Psoas muscle (tissue), 8 donors: ENCODE measurements at places on chromosomes 4 and X. TPM values are rescaled to one million over a fixed set of nuclear protein-coding genes. Genes with fewer than 3 reads are reported as not detected.

GRCh38 chrX:150060406-150060805, 122.1 kb upstream of the EOLA2 start:
- DNase-seq, result no peak

GRCh38 chr4:100188829-100189228, 1.4 kb downstream of the DDIT4L start:
- DNase-seq, result peak; percentile 41

- no peak for DNase-seq
Observed at GRCh38 chr4:13888112-13888511, 260.6 kb upstream of the BOD1L1 start.

DNA sequence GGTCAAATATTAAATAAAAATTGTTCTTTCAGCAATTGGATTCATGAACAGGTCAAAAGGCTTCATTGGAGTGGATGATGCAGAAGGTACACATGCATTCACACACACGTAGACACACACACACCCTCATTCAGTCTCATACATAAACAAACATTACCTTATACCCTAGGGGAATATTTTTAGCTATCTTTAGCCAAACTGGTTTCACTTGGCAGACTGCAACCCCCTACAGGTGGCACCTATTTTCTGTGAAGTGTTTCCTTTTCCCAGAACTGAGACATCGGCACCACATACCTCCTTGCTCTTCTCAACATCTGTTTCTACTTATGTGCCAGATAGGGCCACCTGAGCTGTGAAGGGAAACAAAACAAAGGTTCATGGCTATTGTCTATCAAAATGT, 18.5 kb upstream of the KDR start:
- no peak for DNase-seq

DNA sequence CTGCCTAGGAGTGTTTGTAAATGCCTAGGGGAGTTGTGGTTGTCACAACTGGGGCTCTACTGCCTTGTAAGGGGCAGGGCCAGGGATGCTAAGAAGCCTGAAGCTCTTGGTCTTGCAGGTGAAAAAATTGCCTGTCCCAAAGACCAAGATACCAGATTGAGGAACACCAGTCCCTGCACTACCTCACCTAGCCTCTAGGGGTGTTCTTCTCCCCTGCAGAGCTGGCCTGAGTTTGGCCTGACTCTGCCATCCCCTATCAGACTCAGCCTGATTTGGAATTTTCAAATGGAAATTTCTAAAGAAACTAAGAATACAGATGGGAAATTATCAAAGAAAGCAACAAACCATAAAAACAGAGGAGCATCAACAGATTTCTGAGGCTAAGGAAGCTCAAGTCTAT, 90.4 kb downstream of the ZC4H2 start:
- no peak for DNase-seq

GLOD5 gene
- total RNA-seq, result not detected

GRCh38 chrX:37608156-37608555, 36.7 kb downstream of the LANCL3 start:
- DNase-seq, result no peak

DACH2 gene
- not detected for total RNA-seq

DNA sequence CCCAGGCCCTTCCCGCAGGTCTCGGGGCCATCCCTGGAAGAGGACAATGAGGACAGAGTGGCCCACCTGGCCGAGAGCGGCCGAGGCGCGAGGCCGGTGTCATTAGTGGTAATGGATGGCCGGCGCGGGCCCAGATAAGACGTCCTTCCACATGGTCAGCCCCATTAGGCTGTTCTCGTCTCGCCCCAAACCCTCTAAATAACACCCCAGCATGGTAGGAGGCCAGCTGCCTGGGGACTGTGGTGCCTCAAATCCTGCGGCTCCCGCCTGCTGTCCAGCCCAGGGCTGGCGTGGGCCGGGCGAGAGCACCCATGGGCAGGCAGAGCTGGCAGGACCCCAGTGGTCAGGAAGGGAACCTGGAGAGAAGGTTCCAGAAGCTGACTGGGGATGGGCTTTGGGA, 121.7 kb downstream of the FAM53A start:
- DNase-seq, result no peak

DNA sequence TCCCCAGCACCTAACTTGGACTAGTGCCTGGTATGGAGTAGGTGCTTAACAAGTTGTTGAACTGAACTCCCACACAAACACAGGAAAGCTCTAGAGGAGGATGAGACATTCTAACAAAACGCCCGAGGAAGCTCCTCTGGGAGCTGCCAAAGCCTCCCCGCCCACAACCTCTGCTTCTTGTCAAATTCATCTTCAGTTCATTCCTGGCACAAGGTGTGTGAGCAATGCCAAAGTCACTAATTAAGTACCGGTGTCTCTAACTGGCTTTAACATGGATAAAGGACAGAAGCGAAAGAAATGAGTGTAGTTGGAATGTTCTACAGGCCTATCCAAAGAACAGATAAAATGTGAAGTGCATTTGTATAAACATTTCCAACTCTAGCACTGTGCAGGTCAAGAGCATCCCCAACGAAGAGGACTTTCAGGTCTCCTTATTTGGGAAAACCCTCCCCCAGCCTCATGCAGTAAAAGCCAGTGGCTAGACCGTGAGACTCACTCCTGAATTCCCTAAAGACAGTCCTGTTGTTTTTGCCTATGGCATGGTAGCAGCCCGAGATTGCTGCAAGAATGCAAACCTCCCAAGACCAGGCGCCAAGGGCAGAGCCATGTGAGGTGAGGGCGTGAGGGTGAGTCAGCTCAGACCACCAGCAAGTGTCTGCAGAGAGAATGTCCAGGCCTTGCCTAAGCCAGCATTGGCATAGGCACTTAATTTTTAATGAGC, 72.2 kb upstream of the KLF3 start:
- DNase-seq, result no peak

DNA sequence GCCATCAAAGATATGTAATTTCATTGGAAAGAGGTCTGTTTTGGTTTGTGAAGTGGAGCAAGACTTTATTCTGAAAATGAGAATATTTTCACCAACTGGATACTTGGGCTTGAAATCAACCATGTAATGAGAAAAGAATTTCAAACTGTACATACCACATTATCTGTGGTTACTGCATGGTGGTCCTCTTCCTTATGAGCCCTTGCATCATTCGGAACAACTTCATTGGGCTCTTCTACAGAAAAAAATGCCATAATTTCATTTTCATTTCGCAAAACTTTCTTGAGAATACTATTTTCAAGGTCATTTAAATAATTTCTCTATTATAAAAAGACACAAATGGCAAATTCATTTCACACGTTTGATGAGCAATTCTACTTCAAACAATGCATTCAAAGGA, 148.6 kb upstream of the RPS6KA6 start:
- DNase-seq, result no peak

JAKMIP1 gene
- not detected for total RNA-seq

GRCh38 chr4:117084866-117085701, at the start of gene TRAM1L1:
TSS of gene TRAM1L1 (minus strand) at chr4:117085576. CDS start at chr4:117085393, 183 bp downstream.
- DNase-seq, result peak; percentile 64

PCDH7 gene
- total RNA-seq, result 1.6 TPM

DNA sequence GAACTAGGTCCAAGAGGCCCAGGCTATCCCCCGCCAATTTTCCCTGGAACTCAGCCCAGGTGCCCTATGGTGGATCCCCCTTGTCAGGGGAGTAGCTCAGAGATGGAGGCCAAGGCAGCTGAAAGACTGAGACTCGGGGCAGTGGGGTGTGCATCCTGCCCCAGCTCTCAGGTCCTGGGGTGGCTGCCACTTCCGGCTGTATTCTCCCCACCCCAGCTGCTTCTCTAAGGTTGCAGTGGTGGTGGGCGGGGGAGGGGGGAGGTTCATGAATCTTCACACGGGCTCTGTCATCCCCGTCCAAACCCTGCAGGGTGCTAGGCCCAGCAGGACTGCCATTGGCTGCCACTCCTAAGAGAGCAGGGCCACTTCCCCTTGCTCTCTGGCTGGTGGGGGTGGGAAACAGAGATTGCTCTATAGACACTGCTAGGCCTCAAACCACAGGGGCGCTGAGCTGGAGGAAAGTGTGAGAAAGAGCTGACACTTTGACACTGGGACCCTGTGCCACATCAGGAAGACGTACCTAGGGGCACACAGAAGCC, 1.5 kb downstream of the SASH3 start:
- peak; percentile 58 for DNase-seq

MAGEA4 gene
- total RNA-seq, result not detected

DNA sequence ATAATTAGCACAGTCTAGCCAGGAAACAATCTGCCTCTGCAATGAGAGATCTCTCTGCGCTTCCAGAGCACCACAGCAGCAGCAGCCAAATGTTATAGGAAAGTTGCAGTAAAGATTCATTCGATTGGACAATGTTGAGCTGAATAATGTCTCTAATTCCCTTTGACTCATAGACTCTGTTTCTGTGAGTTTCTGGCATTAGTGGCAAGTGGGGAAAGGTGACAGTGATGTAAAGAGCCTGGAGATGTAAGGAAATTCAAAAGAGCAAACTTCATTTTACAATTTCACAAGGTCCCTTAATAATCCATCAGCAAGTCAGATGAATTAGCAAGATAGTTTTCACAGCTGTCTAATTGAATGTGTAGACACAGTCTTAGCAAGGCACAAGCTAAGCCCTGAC, 184.4 kb downstream of the VEGFC start:
- DNase-seq, result no peak

DNA sequence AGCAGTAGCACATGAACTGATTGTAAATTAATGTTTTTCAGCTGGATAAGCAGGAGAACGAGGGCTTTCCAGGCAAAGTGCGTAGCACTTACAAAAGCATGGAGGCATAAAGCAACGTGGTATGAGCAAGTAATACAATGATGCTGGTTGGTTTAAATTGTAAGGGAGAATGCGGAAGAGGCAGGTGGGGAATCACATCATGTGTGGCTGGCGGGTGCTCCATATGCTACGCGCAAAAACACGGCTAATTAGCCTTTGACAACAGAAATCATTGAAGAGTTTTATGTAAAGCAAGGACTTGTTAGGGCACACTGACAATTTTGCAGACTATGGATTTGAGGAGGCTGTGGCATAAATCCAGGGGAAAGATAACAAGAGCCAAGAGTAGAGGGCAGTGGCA, 14.6 kb downstream of the SYTL4 start:
- DNase-seq, result no peak

- DNase-seq, result no peak
Observed at GRCh38 chr4:92182736-92183407, 120.9 kb upstream of the GRID2 start.

TMEM47 gene
- 17.3 TPM for total RNA-seq

DNA sequence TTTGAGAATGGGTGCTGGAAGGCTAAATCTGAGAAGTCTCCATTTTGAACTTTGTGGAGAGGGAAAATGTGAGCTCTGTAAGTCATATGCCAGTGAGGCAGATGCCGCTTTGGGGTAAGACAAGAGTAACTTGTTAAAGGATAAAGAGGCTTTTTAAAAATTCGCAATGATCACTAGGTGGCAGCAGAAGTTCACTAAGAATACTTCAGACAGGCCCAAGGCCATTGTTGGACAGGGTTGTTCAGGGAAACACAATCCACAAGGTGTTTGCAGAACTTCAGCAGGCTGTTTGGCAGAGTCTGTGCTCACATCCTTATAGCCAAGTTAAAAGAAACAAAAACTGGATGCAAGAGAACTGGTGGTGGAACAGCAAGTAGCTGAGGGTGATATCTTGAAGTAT, 13.7 kb upstream of the PIGA start:
- DNase-seq, result no peak

- no peak for DNase-seq
Observed at GRCh38 chrX:72540318-72540717, 32.3 kb downstream of the HDAC8 start.

- DNase-seq, result no peak
Observed at GRCh38 chr4:110867251-110867960, 244.5 kb upstream of the PITX2 start.

MND1 gene
- not detected for total RNA-seq

- no peak for DNase-seq
Observed at GRCh38 chr4:11799196-11799595, 370.5 kb upstream of the HS3ST1 start.

- DNase-seq, result no peak
Observed at GRCh38 chrX:51520393-51520792, 24.0 kb upstream of the NUDT11 start.

PRKG2 gene
- 0.28 TPM for total RNA-seq

DNA sequence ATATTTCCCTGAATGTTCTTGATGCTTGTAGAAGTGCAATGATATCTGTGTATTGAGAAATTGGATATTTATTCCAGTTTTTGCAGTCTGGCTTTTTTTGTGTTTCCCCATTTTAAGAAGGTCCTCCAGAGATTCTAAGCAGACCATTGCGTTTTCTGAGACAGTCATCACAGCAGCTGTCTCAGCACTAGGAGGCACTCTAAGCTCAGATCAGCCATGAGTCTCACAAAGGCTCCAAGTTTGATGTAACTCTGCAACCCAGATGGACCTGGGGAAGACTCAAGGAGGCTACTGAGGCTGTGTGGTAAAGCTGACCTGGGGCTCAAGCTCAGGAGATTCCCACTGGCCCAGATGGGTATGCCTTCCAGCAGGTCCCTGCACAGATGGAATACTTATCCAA, 89.3 kb upstream of the CYLC1 start:
- no peak for DNase-seq

- DNase-seq, result no peak
Observed at GRCh38 chr4:182394181-182394580, 151.0 kb downstream of the TENM3 start.

GRCh38 chr4:42824278-42824977, 68.1 kb upstream of the GRXCR1 start:
- DNase-seq, result no peak

STAG2 gene
- 46.0 TPM for total RNA-seq

ANAPC4 gene
- 9.0 TPM for total RNA-seq

APELA gene
- total RNA-seq, result not detected

GRCh38 chrX:49761481-49761880, 65.7 kb upstream of the PAGE1 start:
- no peak for DNase-seq

BMPR1B gene
- 13.0 TPM for total RNA-seq

GRCh38 chrX:130245441-130245840, 23.3 kb downstream of the ZNF280C start:
- no peak for DNase-seq

DNA sequence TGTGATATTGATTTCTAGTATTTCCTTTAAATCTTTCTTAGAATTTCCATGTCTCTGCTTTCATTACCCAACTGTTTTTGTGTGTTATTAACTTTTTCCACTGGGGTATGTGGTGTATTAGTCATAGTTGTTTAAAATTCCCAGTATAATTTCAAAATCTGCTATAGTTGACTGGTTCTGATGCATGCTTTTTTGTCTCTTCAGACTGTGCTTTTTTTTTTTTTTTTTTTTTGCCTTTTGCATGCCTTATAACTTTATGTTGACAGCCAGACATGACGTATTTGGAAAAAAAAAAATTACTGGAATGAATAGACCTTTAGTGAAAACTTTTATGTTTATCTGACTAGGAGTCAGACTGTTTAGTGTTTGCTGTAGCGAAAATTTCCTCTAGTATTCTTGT, 580.4 kb downstream of the ANKRD50 start:
- DNase-seq, result no peak

DMRTC1 gene
- total RNA-seq, result not detected

DNA sequence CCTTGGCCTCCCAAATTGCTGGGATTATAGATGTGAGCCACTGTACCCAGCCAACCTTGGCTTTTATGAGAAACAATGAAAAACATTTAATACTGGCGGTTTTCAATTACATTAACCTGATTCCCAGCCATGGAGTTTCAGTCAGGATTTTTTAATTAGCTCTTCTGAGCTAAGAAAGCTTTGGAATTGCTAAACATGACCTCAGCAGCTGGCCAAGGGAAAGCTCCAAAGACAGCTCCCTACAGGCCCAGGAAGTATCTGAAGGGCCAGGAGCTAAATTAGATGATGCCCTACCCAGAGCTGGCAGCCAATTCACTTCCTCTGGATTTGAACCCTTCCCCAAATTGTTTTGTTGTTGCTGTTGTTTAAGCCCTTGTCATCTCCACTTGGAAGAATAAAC, 26.5 kb upstream of the FUNDC1 start:
- no peak for DNase-seq

ZNF674 gene
- 2.4 TPM for total RNA-seq
